ENCODE measurements at places on chromosomes 6 and 20.

- DNase-seq: no peak
These were observed 10.9 kb upstream of the ZBTB2 start for GRCh38 chr6:151402228-151402627.

- DNase-seq: no peak
These were observed 97.5 kb downstream of the TAF4 start for GRCh38 chr20:61968036-61968810.

GRCh38 chr6:123323452-123324329 is 313.1 kb downstream of the TRDN start:
- no peak for DNase-seq

DNA sequence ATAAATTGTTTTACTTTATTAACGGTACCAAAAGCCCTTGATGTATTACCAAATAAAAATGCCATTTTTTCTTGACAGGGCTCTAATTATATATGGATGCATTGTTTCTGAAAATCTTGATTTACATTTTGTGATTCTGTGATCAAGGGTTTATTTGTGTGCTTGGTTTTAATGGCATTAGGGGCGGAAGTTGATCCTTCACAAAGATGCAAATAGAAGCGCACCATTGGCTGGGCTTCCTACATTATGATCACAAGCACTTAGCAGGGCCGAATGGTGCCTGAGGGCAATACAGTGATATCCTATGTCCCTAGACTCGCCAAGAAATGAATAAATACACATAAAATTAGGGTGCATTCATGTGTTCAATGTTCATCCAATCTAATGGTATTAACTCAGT is 172.9 kb upstream of the UST start:
- no peak for DNase-seq

GRCh38 chr20:41293269-41294037 is 24.1 kb downstream of the ZHX3 start:
- no peak for DNase-seq

- DNase-seq: no peak
These were observed 696.5 kb upstream of the CITED2 start for GRCh38 chr6:140070846-140071473.

DNA sequence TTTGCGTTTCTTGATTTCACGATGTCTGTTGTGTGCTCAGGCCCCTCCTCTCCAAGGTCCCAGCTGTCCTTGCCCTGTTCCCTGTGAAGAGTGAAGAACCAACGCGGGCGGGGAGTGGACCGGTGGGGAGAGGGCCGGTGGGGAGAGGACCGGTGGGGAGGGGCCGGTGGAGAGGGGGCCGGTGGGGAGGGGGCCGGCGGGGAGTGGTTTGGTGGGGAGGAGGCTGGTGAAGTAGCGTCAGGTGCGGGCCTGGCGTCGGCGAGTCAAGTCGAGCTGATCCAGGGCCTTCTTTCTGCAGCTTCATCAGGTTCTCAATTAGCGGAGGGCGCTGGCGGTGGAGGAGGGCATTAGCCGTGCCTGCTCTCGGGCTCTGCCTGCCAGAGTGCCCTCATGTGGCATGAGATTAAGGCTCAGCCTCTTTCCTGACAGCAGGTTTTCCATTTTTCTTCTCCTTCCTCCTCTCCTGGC is 21.2 kb upstream of the BHLHE23 start:
- no peak for DNase-seq

DNA sequence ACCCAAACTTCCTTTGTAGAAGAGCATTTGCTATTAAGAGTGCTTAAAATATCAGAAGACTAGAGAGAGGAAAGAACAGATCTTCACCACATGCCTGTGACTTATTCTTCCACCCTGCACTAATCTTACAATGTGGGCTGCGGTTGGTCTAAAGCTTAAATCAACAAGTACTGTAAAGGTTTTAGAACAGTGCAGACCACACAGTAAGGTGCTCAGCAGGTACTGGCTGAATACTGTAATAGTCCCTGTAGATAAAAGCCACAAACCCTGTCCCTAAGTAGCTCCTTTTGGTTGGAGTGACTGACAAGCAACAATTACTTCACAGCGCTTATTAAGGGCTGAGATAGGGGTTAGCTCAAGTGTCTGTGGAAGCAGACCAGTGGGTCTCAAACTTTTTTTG is 972 bp upstream of the PHF3 start:
- no peak for DNase-seq

- no peak for DNase-seq
These were observed 37.0 kb upstream of the IGF2R start for GRCh38 chr6:159931846-159932245.

DNA sequence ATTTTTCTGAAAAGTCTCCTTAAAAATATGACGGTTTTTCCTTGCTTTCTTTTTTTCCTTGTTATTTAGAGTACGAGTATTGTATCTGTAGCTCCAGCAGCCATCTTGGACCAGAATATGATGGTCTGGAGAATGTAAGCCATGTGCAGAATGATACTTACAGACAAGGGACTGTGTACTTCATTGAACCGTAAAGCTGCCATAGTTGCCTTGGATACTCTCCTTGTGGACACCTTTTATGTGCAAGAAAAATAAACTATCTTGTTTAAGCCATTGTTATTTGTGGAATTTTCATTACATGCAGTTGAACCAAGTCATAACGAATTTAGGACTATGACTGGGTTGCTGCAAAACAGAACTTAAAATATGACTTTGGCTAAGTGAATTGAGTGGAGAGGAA is 485.8 kb upstream of the CITED2 start:
- no peak for DNase-seq

GRCh38 chr20:49786668-49787370 is 25.8 kb upstream of the SLC9A8 start:
- no peak for DNase-seq

DNA sequence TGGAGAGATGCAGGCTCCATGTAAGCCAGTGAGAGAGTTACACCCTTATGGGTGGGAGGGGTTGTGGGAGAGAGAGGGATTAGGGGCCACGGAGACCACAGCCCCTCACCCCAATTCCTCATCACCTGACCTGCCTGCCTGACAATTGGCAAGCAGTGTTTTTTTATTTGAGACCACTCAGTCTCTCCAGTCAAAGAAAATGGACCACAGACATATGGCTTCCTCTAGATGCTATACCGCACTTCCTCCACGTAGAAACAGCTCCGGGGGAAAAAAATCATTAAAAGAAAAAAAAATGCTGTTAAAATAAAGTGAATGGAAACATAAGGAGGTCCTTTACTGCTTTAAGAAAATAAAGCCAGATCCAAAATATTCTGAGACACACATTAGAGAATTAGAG is 152.7 kb downstream of the MYLK4 start:
- DNase-seq: no peak

DNA sequence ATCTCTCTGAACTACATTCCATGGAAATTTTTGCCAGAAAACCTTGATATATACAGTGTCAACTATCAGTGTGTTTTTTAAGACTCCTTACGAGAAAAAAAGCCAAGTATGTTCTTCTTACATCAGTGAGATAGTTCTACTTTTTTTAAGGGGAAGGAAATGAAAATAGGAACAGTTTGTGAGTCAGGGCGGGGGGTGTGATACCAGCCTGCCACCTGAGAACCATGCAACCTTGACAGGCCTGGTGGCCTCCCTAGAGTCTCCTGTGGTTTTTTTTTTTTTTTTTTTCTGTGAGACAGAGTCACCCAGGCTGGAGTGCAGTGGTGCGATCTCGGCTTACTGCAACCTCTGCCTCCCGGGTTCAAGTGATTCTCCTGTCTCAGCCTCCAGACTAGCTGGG is 96.3 kb upstream of the GCM1 start:
- DNase-seq: no peak

DNA sequence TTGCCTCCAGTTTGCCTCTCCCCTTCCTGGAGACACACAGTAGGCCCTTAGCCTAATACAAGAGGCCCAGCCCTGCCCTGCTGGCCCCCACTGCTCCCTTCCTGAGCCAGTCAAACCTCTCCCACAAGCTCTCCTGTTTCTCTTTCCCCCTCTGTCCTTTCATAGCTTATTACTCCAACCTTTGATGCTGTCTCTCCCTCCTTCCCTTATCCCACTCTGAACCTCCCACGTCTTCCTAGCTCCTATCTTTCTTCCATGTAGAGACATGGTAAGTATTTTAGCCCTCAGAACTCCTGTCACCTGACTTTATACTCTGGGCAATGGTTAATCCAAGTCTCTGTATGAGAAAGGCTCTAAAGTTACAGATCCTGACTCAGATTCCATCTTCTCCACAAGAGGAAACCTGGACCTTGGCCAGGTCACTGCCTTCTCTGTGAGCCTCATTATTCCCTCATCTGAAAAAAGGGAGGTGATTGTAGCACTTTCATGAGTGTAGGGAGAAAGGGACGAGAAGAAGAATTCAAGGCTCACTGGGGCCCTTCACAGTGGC is 6.7 kb downstream of the TGIF2 start:
- DNase-seq: no peak

- no peak for DNase-seq
These were observed 37.2 kb downstream of the FAM110A start for GRCh38 chr20:870758-871157.

GRCh38 chr6:30163918-30164654 is 740 bp downstream of the TRIM15 start:
- DNase-seq: no peak

- DNase-seq: no peak
These were observed 42.2 kb downstream of the PRND start for GRCh38 chr20:4763723-4764510.

- peak; percentile 76 for DNase-seq
These were observed 25.1 kb downstream of the FKBP5 start for GRCh38 chr6:35663447-35664235.

DNA sequence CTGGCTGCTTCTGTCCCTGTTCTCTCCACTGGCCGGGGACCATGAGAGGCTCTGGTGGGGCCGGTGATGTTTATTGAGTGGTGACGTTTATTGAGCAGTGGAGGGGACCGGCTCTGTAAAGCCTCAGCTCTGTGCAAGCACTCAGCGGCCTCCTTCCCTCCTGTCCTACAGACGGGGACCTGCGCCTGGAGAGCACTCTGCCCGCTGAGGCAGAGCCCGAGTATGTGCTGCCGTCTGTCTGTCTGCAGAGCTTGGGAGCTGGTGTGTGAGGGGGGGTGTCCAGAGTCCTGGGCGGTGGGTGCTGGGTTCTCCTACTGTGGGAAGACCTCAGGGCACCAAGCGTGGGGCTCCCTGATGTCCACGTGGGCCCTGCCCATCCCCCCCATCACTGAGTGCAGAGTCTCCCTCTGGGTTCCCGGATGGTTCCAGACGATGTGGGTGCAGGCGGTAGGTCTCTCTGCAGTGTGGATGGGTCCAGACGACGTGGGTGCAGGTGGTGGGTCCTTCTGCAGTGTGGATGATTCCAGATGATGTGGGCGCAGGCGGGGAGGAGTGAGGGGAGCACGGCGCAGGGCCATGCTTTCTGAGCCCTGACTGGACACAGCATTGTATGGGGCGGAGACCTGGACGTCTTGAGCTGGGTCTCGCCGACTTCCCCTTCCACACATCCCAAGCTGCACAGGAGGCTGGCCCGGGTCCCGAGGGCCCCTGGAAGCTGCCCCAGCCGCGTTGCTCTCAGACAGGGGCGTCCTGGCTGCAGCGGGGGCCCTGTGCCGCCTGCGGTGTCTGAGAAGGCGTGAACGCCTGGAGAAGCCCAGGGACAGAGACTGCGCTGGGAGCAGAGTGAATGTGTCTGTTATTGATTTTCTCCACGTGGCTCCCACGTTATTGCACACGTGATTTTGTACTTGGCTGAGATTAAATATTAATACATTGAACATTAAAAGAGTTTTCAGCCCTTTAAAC is 14.9 kb upstream of the BHLHE23 start:
- DNase-seq: no peak

DNA sequence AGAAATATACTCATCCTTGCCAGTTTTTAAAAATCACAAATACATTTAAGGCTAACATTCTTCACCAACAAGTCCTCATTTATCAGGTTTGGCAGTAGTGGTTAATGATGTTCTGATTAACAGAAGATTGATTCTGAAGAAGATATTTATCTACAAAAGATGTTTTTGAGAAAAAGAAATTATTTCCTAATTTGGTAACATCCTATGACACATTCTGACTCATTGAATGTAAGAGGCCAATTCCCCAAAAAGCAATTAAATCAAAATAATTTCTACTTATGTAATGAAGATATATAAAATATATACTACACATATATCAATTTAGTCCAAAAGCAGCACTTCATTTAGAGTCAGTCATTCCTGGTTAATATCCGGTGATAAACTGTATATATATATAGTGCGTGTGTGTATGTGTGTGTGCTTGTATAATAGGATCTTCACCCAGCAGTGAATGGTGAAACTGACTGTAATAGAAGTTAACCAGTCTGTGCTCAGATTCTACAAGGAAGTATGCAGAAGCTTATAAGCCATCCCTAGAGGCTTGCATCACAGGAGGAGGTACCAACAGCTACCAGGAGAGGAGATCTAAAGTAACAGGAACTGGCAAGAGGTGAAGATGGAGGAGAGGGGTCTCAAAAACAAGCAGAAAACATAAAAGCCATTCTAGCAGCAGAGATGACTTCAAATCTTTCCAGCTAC is 82.9 kb upstream of the MARCKS start:
- peak; percentile 16 for DNase-seq

All from hepatic stellate cell (primary cell).